ENCODE measurements at places on chromosomes 3 and 15. TPM values are rescaled to one million over a fixed set of nuclear protein-coding genes. Genes with fewer than 3 reads are reported as not detected.

DMXL2 gene
- total RNA-seq, result 10.4 TPM

MESP1 gene
- total RNA-seq, result 3.1 TPM

TUSC7 gene
- total RNA-seq, result not detected

- H3K36me3 ChIP-seq, result peaks cover 21% of the 10 kb centered on the region
- H3K4me1 ChIP-seq, result peaks cover 3% of the 10 kb centered on the region
- no peaks in the 10 kb centered on the region for H3K27me3 ChIP-seq
- H3K27ac ChIP-seq, result no peak overlapping the region
- DNase-seq, result no peak
- no peak overlapping the region for H3K4me3 ChIP-seq
Measured at GRCh38 chr3:50003216-50003615, 63.3 kb downstream of the RBM6 start.

- no peak overlapping the region for H3K4me3 ChIP-seq
- peaks cover 13% of the 10 kb centered on the region for H3K27me3 ChIP-seq
- no peaks in the 10 kb centered on the region for H3K4me1 ChIP-seq
- no peak for DNase-seq
Measured at GRCh38 chr3:42874749-42875148, 930 bp downstream of the CYP8B1 start.

DNA sequence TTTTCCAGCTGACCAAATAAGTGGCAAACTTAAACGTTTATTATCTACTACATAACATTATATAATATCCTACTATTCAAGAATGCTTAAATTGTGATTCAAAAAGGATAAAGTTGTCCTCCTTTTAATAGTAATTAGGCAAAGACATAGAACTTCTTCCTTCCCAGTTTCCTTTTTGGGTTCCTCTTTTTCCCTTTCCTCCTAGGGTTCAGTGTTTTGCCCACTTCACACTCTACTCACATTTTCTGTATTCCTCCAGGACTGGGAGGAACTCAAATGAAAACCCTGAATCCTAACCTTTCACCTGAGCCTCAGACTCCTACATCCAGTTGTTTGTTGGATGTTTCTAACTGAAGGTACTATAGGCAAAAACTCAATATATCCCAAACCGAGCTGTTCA lies 132.5 kb downstream of the PEAK1 start:
- H3K27ac ChIP-seq, result no peak overlapping the region
- peaks cover 5% of the 10 kb centered on the region for H3K36me3 ChIP-seq
- DNase-seq, result no peak
- no peak overlapping the region for H3K4me3 ChIP-seq
- no peaks in the 10 kb centered on the region for H3K27me3 ChIP-seq

DNA sequence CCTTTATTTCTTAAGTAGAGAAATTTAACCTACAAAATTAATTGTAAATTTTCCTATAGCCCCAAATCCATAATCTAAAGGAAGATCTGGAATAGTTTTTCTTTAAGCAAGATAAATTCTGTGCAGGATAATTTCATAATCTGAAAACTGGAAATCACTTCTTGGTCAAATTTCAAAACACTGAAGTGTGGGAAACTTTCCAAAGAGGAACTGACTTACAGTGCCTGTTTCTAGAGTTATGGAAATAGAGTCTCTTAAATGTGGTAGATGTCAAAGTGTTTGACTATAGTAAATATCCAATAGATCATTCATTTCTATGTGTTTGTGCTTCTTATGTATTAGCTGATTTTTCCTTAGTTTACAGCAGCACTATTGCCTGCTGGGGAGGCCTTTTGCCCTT lies 1.6 kb upstream of the P2RY13 start:
- no peak overlapping the region for H3K4me3 ChIP-seq
- H3K4me1 ChIP-seq, result peaks cover 15% of the 10 kb centered on the region
- no peak for DNase-seq
- H3K27me3 ChIP-seq, result peaks cover 2% of the 10 kb centered on the region

- no peaks in the 10 kb centered on the region for H3K36me3 ChIP-seq
- H3K27me3 ChIP-seq, result no peaks in the 10 kb centered on the region
- H3K4me3 ChIP-seq, result no peak overlapping the region
- DNase-seq, result no peak
- no peaks in the 10 kb centered on the region for H3K4me1 ChIP-seq
Measured at GRCh38 chr15:96207377-96208006, 123.0 kb upstream of the NR2F2 start.

- H3K4me1 ChIP-seq, result peaks cover 4% of the 10 kb centered on the region
- no peak overlapping the region for H3K27ac ChIP-seq
- peaks cover 3% of the 10 kb centered on the region for H3K27me3 ChIP-seq
- no peak for DNase-seq
- H3K4me3 ChIP-seq, result no peak overlapping the region
Measured at GRCh38 chr3:124761935-124762660, 31.8 kb downstream of the UMPS start.

DNA sequence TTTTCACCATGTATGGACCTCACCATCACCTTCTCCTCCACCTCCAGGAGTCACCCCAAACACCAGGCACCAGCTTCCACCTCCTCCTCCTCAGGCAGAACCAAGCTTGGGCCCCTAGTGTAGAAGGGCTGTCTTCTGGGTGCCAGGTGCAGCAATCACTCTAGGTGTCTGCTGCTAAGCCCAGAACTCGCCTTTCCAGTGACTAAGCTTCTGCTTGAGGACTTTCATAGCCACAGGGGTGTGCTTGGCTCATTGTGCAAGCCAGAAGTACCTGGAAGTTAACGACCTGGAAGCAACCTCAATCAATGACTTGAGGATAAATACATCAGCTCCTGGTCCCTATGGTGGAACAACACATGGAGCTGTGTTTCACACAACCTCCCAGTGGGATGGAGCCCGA lies 49.8 kb upstream of the PXYLP1 start:
- H3K4me3 ChIP-seq, result no peak overlapping the region
- H3K27ac ChIP-seq, result no peak overlapping the region
- DNase-seq, result no peak
- H3K36me3 ChIP-seq, result no peaks in the 10 kb centered on the region
- H3K4me1 ChIP-seq, result no peaks in the 10 kb centered on the region

- no peaks in the 10 kb centered on the region for H3K27me3 ChIP-seq
- DNase-seq, result no peak
- H3K4me3 ChIP-seq, result no peak overlapping the region
- H3K4me1 ChIP-seq, result peaks cover 5% of the 10 kb centered on the region
- H3K27ac ChIP-seq, result no peak overlapping the region
- H3K36me3 ChIP-seq, result peaks cover 3% of the 10 kb centered on the region
Measured at GRCh38 chr3:39166134-39166710, 12.8 kb upstream of the CSRNP1 start.

DNA sequence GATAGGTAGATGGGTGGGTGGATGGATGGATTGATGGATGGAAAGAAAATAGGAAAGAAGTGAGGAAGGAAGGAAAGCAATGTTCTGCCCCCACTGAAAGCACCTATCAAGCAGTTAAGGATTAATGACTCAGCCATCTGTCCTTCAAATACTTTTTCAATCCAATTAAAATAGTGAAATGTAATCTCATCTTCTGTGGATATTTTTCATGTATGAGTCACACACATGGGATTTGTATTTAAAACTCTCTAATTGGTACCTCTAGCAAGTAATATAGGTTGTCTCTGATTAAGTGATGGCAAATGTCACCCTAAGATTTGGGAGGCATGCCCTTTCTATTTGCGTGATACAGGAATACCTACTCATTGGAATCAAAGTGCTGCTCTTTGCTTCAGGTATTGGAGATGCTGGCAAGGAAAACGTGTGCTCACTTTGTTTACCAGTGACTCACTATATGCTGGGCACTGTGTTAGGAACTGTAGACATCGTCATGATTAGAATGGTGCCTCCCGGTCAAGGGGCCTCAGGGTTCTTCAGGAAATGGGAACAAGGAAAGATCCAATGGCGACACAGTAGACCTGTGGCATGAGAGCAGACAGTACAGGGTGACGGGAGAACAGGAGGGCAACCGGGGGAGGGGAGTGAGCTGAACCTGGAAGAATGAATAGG lies 230.1 kb downstream of the CLSTN2 start:
- no peak for DNase-seq
- H3K27ac ChIP-seq, result no peak overlapping the region
- no peaks in the 10 kb centered on the region for H3K4me1 ChIP-seq
- H3K27me3 ChIP-seq, result no peaks in the 10 kb centered on the region

DNA sequence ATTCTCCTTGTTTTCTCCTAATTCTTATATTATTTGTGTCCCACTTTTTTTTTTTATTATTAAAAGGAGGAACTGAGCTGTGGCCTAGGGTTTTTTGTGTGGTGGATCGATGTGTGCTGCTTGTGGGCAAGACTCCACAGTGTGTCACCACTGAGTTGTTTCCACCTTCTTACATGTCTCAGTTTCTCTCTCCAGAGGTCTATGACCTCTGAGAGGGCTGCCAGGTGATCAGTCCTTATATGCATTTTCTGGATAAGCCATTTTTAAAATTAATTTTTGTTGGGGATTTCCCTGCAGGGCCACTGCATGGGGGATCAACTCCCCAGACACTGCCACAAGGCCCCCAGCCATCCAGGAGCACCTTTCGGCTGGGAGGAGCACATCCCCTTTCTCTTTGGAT lies 27.8 kb downstream of the IQCF6 start:
- H3K4me1 ChIP-seq, result peaks cover 14% of the 10 kb centered on the region
- no peak for DNase-seq
- H3K27me3 ChIP-seq, result peaks cover 22% of the 10 kb centered on the region
- H3K4me3 ChIP-seq, result no peak overlapping the region

GRCh38 chr3:45910892-45911291 lies 24.5 kb downstream of the CCR9 start:
- peaks cover 77% of the 10 kb centered on the region for H3K4me1 ChIP-seq
- no peak for DNase-seq
- H3K4me3 ChIP-seq, result no peak overlapping the region
- H3K27ac ChIP-seq, result peak overlapping the region; percentile 48
- peaks cover 28% of the 10 kb centered on the region for H3K36me3 ChIP-seq

DNA sequence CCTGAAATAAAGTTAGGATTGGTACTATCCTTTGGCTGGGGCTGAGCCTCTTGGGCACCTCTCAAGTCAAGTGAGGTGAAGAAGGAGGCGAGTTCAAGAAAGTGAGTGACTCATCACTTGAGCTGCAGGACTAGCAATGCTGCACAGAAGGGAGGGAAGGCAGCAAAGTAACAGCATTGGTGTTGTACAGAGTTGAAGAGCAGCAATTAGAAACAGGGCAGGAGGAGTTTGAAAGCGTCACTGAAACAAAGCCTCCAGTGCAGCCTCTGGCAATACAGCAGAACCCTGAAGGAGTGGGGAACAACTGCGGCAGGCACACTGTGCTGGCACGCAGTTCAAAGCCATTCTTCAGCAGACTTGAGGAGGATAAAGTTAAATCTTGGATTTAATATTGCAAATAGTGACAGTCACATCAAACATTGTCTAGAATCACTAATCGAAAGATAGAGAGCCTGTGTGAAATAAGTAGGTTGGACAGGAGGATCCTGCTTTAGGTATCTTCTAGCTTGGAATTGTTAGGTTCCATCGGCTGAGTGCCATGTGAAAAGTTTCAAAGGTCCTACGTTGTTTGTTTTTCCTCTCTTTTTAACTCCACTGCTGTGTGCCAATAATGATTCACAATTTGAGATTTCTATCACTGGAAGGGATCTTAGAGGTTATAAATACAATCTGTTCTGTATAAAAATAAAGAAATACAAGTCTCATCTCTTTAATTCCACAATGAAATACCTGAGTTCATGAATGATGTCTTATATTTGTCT lies 479.8 kb downstream of the NAALADL2 start:
- no peak for DNase-seq
- no peak overlapping the region for H3K27ac ChIP-seq
- no peaks in the 10 kb centered on the region for H3K4me1 ChIP-seq
- H3K27me3 ChIP-seq, result no peaks in the 10 kb centered on the region
- H3K4me3 ChIP-seq, result no peak overlapping the region

DNA sequence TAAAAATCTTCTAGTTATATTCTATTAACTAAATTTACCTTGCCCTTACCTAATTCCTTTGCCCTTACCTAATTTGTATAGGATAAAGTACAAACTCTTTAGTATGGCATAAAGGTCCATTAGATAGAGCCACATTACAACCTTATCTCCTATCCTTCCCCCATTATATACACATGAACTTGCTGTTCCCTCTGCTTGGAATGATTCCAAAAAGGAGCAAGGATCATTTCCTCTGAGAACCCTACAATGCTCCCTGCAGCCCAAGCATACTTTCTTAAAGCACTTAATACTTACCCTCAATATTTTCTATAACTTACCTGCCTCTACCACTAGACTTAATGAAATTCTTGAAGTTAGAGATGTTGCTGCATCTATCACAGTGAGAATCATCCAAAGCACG lies 118.9 kb upstream of the CCDC54 start:
- no peak overlapping the region for H3K27ac ChIP-seq
- no peak for DNase-seq
- H3K4me3 ChIP-seq, result no peak overlapping the region
- H3K27me3 ChIP-seq, result peaks cover 32% of the 10 kb centered on the region
- no peaks in the 10 kb centered on the region for H3K36me3 ChIP-seq
- peaks cover 3% of the 10 kb centered on the region for H3K4me1 ChIP-seq

- no peak overlapping the region for H3K4me3 ChIP-seq
- no peak overlapping the region for H3K27ac ChIP-seq
- H3K4me1 ChIP-seq, result no peaks in the 10 kb centered on the region
- H3K36me3 ChIP-seq, result no peaks in the 10 kb centered on the region
- DNase-seq, result no peak
Measured at GRCh38 chr15:35061161-35061824, 23.8 kb downstream of the NANOGP8 start.

DNA sequence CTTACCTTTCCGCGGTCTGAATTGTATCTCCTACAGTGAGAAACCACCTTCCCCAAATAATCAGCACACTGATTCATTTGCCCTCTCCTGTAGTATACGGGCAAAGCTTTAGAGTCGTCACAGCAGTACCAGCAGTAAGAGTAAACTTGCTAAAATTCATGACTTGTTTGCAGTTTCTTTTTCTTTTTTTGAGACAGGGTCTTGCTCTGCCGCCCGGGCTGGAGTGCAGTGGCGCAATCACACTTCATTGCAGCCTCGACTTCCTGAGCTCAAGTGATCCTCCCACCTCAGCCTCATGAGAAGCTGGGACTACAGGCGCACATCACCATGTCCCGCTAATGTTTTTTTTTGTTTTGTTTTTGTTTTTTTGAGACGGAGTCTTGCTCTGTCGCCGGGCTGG lies 11.9 kb downstream of the SCAMP5 start:
- H3K36me3 ChIP-seq, result no peaks in the 10 kb centered on the region
- no peak overlapping the region for H3K4me3 ChIP-seq
- DNase-seq, result no peak
- no peak overlapping the region for H3K27ac ChIP-seq
- H3K4me1 ChIP-seq, result peaks cover 10% of the 10 kb centered on the region
- H3K27me3 ChIP-seq, result peaks cover 34% of the 10 kb centered on the region

DNA sequence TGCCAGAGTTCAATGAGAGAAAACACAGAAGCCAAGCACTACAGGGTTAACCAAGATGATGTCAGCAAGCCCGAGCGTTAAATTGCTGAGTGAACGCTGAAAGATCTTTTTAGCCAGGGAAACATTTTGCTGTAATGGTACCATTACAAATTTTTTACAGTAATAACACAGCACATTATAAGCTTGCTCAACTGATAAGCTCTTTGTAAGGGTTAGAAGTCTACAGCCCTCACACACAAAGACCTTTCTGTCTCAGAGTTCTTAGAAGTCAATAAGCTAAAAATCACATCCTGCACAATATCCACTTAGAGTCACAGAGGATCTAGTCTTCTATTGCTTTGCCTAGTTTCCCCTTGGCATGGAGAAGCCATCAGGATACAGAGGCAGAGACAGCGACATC lies 29.9 kb downstream of the CHSY1 start:
- DNase-seq, result no peak
- peaks cover 41% of the 10 kb centered on the region for H3K36me3 ChIP-seq
- peaks cover 47% of the 10 kb centered on the region for H3K4me1 ChIP-seq
- H3K4me3 ChIP-seq, result no peak overlapping the region

- H3K36me3 ChIP-seq, result peaks cover 18% of the 10 kb centered on the region
- H3K27ac ChIP-seq, result no peak overlapping the region
Measured at GRCh38 chr15:101092156-101092866, 159.5 kb downstream of the CHSY1 start.

- peaks cover 38% of the 10 kb centered on the region for H3K36me3 ChIP-seq
- H3K27me3 ChIP-seq, result no peaks in the 10 kb centered on the region
- peaks cover 16% of the 10 kb centered on the region for H3K4me1 ChIP-seq
Measured at GRCh38 chr3:124976383-124976782, 41.8 kb upstream of the MUC13 start.
